ENCODE measurements at places on chromosomes 2 and 18.

GRCh38 chr2:96325041-96325883 lies at the start of gene ITPRIPL1:
Gene ITPRIPL1, plus strand, starts transcription at chr2:96325317. Its CDS starts 523 bp downstream, at chr2:96325840.
- DNase-seq: peak; percentile 32

GRCh38 chr2:207929923-207930322 lies 95.4 kb downstream of the PLEKHM3 start:
- no peak for DNase-seq

- DNase-seq: no peak
Observed at GRCh38 chr2:12106440-12107080, 360.1 kb downstream of the LPIN1 start.

DNA sequence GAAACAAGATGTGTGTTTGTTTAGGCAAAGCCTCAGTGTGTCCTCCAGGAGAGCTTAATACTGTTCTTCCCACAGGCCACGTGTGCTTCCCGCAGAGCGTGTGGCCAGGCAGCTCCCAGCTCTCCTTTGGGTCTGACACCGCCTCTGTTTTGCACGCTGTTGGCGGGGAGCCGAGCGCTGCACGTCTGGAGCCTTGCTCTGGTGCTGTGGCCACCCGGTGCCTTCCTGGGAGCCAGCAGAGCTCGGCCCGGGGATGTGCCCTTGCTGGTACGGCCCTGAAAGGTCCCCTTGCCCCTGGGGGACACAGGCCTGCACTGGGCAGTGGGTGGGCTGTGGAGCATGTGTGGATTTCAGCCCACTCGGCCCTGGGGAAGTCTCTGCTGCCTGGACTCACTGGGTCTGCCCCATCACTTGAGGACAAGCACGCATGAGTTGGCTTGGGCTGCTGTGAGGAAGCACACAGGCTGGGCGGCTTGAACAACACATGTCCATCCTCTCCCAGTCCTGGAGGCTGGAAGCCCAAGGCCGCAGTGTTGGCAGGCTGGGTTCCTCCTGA lies 160.7 kb upstream of the HDAC4 start:
- no peak for DNase-seq

- no peak for DNase-seq
Observed at GRCh38 chr2:204869132-204869823, 324.0 kb downstream of the PARD3B start.

- no peak for DNase-seq
Observed at GRCh38 chr2:150612957-150613710, 125.7 kb upstream of the RND3 start.

DNA sequence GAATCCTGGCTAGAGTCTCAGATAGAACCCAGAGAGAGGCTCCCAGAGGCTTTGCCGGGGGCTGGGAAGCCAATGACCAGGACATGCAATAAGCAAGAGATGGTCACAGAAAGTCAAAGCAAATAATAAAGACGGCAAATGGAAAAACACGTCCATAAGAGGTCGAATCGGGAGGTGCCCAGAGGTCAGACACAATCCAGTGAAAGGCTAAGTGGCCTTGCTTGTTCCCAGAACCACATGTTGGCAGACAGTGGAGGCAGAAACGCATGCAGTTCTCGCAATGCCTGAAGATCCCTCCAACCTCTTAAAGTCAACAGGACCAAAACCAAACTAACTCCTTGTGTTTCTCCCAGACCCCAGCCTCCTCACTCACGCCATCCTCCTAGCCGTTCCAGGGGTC lies 3.0 kb downstream of the CYB5A start:
- DNase-seq: no peak

DNA sequence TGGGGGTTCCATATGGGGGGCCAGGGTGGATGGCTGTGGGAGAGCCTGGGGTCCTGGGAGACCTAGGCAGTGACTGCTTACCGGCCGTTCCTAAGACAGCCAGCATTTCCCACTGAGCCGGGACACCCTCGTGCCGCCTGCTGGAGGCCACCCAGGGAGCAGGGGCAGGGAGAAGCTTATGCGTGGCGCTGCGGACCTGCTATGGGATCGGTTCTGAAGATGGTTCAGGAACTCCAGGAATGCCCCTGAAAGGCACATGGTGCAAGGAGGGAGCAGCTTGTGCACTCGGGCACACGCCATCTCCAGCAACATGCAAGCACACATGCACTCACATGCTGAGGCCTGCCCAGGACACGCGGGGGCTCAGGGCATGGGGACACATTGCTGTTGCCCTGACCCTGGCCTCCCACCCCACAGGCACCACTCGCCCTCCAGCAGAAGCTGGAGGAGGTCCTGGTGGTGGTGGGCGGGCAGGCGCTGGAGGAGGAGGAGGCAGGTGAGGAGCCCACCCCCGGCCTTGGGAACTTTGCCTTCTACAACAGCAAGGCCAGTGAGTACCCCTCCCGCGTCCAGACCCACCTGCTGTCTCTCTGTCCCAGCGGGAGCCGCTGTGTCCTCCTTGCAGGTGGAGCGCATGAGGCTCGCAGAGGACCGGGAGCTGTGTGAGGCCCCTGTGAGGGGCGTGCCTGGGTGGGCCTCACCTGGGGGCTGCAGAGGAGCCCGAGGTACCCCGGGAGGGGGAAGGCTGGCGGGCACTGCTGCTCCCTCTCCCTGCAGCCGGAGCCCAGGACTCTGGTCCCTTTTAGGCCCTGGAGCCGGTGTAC lies 4.1 kb downstream of the KLHL30 start:
- no peak for DNase-seq

DNA sequence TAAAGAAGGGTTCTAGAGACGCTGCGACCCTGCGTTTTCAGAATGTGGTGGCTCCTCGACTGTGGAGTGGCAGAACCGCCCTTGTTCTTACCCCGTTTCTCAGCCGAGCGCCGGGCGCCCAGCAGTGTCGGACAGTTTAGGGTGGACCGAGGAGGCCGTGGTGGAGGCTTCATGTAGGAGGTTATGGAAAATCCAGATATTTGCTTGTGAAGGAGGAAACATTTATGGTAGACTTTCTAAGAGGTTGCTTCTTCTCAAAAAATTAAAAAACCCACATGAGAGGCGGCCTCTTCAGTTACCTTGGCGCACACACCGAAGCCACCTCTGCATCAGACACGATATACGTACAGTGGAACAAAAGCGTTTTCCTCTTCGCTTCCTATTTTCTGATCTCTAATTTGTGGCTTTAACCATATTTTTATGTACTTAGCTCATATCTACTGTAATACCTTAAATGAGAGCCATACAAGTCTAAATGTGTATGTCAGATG lies 120.8 kb downstream of the NFATC1 start:
- DNase-seq: no peak

Measured in T-helper 9 cell (primary cell).